ENCODE measurements at places on chromosomes 5 and 9.

- no peak for DNase-seq
Measured at GRCh38 chr5:107551088-107551487, 119.6 kb downstream of the EFNA5 start.

DNA sequence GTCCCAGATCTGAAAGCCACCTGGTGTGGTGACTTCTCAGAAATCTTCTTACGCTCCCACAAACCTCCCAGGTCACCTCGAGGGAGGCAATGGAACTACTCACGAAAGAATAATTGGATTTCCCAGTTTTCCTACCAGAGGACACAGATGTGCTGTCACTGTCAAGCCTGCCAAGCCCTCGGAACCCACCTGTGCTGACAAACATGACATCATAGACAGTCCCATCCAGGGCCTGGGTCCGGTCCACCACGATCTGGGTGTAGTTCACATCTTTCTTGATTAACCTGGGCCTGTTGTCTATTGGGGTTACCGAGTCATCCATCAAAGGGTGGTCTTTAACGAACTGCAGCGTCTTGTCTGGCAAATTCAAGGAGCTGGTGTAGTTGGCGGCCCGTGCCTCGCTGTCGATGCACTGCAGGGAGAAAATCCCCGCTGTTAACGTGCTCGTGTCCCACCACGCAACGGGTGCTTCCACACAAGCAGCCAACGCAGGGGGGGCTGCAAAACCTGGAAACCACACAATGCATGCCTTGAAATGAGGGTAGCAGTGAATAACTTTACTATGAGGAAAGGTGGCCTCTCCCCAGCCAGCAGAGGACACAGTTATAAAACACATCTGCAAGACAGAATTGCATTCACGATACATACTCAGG lies 69.0 kb downstream of the SECISBP2 start:
- no peak for DNase-seq

- DNase-seq: no peak
Measured at GRCh38 chr5:65862384-65862783, 64.0 kb upstream of the ERBIN start.

DNA sequence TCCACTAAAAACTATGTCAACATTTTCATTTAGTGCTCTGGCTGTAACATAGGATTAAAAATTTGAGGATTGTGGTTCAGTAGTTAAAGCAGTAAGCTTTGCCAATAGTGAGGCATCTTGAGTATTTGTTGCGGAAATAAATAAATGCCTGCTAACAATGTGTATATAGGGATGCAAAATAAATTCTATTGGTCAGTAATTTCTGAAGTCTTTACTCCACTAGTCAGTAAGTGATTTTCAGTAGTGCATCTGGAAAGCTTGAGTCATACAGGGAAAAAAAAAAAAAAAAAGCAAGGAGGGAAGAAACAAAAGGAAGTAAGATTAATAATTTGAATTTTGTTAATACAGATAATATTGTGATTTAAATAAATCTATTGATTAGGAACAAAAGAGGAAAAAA lies 21.0 kb downstream of the NIPBL start:
- DNase-seq: no peak

DNA sequence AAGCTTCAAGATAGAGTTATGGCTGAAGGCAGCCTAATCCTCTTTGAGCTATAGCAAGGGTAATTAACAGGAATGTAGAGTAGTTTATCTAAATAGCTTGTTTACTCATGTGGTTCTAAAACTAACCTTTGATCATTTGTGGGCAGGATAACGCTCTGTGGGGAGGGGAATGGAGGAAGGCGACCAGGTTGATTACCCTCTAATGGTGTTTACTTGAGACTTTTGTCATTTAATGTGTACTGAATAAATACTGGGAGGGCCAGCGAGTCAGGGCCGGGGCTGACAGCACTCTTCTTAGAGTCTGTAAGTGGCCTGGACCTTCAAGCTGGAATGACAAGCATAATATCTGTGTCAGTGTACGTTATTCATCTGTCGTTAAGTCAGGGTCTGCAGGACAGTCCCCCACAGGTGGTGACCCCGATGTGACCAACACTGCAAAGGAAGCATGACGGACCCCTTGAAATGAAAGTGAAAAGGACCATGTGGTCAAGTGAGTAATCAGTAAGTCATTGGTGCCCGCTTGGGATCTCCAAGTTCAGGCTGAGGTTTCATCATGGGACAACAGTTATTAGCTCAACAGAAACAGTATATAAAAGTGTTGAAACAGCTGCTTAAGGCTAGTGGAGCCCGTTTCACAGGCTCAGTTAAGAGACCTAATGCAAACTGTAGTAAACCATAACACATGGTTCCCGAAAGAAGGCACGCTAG lies 162.6 kb downstream of the CPLANE1 start:
- DNase-seq: no peak

DNA sequence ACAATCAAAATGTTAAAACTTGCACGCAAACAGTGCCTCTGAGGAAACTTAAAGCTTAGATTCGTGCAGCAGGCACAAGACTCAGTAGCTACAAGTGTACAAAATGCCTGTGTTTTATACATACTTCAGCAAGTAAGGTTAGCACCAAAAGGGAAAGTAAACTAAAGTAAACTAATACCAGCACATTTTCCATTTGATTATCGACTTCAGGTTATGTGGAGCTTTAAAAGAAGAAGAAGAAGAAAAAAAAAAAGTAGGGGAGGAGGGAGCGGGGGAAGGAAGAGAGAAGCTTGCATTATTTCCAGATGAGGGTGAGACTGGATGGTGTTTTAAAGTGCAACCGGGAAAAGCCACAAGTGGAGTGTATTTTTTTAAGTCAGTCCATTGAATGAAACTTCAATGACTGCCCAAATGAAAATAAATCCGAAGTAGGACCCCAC lies 596 bp upstream of the ADAMTS6 start:
- DNase-seq: no peak

DNA sequence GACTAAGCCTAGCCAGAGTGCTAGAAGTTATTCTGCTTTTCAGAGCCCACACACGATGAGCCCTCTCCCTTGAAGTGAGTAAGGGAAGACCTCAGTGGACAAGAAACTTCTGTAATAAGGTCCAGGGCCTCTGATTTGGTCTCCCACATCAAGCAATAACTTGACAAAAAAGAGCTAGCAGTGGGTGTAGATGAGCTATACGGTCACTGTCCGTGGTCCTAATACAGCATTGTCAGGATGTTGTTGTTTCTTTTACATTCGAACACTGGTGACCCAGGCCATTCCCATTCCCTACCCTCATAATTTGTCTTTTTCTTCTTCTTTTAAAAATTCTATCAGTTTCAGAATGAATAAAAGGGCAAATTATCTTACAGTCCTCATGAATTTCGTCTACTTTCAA lies 5.2 kb downstream of the PCSK1 start:
- DNase-seq: no peak

- DNase-seq: no peak
Measured at GRCh38 chr5:135262364-135262763, 136.7 kb downstream of the MACROH2A1 start.
